ENCODE measurements at places on chromosomes 3 and 15. TPM values are rescaled to one million over a fixed set of nuclear protein-coding genes. Genes with fewer than 3 reads are reported as not detected.

TUSC7 gene
- not detected for total RNA-seq

DBR1 gene
- 17.5 TPM for total RNA-seq

DNA sequence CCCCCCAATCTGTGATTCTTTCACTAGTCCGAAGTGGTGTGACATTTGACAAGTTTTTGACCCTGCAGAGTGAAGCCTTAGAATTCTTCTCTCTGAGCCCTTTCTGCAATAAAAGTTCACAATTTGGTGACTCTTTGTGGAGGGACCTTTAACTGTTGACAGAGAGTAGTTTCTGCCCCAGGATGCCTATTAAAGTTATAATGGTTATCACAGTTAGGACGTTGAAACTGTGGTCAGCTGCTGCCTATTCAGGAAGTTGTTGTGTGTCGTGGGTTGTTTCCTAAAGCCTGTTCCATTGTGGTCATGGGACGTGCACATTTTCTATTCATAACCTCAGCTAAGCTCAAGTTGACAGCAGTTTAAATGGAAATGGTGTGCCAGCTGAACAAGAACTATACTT lies 274.5 kb downstream of the NEK10 start:
- no peak overlapping the region for H3K4me3 ChIP-seq
- no peak for DNase-seq

GRCh38 chr15:40960925-40961324 lies 7.7 kb downstream of the CHAC1 start:
- no peaks in the 10 kb centered on the region for H3K27me3 ChIP-seq
- H3K4me3 ChIP-seq: no peak overlapping the region
- peak overlapping the region; percentile 65 for H3K27ac ChIP-seq
- peaks cover 15% of the 10 kb centered on the region for H3K4me1 ChIP-seq

DNA sequence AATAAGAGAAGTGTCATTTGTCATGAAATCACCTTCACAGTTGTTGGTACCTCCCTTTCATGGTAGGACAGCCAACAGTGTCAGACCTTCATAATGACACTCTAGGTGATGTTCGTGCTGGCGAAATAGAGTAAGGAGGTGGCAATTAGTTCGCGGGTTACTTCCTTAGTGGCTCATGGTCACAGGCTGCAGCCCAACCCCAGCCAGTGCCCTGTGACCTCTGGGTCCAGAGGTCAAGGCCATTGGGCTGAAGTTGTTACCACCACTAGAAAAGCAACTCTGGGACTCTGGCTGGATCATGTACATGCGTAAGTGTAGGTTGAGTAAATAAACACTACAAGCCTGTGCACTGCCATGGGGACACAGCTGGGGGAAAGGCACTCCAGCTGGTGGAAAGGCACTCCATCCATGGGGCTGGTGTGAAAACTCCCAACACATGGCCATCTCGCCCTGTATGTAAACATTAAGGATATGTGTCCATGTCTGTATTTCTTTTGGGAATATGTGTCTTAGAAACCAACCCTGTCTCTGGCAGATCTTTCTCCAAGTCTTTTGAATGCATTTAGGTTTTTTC lies 106.7 kb downstream of the RYK start:
- no peak for DNase-seq
- H3K36me3 ChIP-seq: no peaks in the 10 kb centered on the region
- H3K27ac ChIP-seq: no peak overlapping the region
- H3K4me1 ChIP-seq: peaks cover 8% of the 10 kb centered on the region

KCNAB1 gene
- 4.7 TPM for total RNA-seq

DNA sequence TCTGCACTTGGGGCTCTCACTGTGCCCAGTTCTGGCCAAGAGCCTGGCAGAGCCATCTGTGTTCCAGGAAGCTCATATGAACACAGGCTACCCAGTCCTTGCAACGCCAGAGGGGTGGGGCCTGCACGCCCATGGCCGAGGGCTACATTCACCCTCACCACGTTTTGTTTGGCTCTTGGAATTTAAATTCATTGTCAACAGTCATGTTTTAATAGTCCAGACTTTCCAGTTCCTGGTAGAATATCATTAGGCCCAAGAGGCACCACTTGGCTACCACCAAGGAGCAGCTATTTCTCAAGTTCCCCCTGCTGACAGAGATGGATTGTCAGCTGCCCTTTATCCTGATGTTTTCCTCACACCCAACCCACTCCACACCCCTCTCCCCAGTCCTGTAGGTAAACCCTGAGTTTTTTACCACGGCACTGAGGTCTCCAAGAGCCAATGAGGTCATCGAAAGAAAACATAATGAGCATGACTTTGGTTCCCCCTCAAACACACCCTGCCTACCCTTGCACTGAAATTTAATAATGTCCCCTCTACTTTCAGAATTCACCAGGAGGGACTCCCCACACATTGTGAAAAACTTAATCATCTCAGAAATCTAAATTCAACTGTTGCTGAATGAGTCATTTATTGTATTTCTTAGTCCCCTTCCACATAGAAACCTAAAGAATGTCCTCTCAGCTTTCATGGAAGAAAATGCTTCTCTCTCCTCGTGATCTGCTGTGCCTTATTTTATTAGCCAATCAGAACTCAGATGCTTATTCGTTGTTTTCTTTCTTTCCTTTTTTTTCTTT lies 125.1 kb downstream of the SHQ1 start:
- DNase-seq: no peak
- no peak overlapping the region for H3K4me3 ChIP-seq
- no peaks in the 10 kb centered on the region for H3K36me3 ChIP-seq
- no peaks in the 10 kb centered on the region for H3K4me1 ChIP-seq
- no peaks in the 10 kb centered on the region for H3K27me3 ChIP-seq

CCR3 gene
- not detected for total RNA-seq

Data from lower lobe of right lung (tissue), 2 donors.